Activated CD8-positive, alpha-beta T cell treated with anti-CD3 and anti-CD28 coated beads, Interleukin-2, amount 10 ng/mL, durations not matched to agents 7 days and 5 days (primary cell): ENCODE measurements at places on chromosomes 3 and 15.

GRCh38 chr15:58459045-58459444 lies 27.3 kb downstream of the LIPC start:
- H3K4me1 ChIP-seq: peaks cover 88% of the 10 kb centered on the region
- no peaks in the 10 kb centered on the region for H3K27me3 ChIP-seq
- H3K36me3 ChIP-seq: peaks cover 10% of the 10 kb centered on the region
- no peak overlapping the region for H3K4me3 ChIP-seq
- peak overlapping the region; percentile 62 for H3K27ac ChIP-seq

DNA sequence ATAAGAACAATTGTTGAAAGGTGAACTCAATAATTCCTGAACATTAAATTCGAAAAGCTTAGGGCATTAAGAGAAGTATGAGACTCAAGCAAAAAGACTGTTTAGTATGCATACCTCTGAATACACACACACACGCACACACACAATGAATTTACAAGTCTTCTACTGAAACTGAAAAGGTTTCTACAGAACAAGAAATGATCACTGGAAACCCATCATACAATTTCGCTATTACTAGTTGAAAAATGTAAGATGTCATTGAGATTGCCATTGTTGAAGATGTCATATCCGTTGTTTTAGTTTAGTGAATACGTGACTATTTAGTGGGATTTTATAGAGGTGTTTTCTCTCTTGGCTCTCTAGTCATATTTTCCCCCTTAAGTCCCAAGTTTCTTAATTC lies 106.8 kb downstream of the FOXB1 start:
- H3K36me3 ChIP-seq: no peaks in the 10 kb centered on the region
- no peaks in the 10 kb centered on the region for H3K4me1 ChIP-seq
- H3K27me3 ChIP-seq: peaks cover 17% of the 10 kb centered on the region

- no peaks in the 10 kb centered on the region for H3K36me3 ChIP-seq
- peaks cover 33% of the 10 kb centered on the region for H3K27me3 ChIP-seq
- peaks cover 17% of the 10 kb centered on the region for H3K4me1 ChIP-seq
- no peak overlapping the region for H3K4me3 ChIP-seq
- no peak overlapping the region for H3K27ac ChIP-seq
These were observed 19.5 kb upstream of the EID1 start for GRCh38 chr15:48858401-48858800.

GRCh38 chr3:58355179-58355578 lies 22.5 kb downstream of the PXK start:
- H3K27ac ChIP-seq: no peak overlapping the region
- H3K4me3 ChIP-seq: no peak overlapping the region
- no peak for DNase-seq
- H3K36me3 ChIP-seq: peaks cover 19% of the 10 kb centered on the region
- H3K27me3 ChIP-seq: no peaks in the 10 kb centered on the region
- peaks cover 76% of the 10 kb centered on the region for H3K4me1 ChIP-seq

DNA sequence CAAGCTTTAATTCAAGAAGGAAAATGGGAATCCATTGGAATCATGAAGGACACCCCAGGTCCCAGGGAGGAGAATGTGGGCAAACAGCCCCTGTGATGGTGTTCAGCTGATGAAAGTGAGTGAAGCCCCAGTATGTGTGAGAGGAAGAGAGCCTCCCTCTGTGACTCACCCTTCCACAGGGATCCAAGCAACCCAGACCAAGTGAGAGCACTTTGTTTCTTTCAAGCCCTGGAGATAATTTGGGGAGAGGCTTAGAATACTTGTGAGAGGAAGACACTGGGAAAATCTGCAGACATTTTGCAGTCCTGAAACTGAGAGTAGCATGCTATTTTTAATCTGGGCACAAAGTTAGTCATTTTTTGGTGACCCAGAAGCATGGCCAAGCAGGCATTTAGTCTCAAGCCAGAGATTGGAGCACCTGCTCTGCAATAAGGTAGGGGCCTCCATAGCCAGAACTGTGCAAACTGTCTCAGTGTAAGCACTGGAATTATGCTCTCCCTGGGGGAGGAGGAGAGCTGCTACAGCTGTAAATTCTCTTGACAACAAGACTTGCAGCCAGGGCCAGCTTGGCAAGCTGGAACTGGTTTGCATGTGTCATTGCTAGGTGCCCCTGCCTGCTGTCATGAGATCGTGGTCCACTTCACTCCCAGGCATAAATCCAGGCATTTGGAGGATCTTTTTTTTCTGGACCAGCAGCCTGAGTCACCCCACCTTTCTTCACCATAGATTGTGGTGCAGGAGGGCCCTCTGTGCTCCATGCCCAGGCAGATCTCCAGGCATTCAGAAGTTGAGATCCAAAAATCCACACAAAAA lies 537.8 kb upstream of the DPPA4 start:
- H3K4me1 ChIP-seq: no peaks in the 10 kb centered on the region
- no peak overlapping the region for H3K4me3 ChIP-seq
- H3K27ac ChIP-seq: no peak overlapping the region
- no peaks in the 10 kb centered on the region for H3K36me3 ChIP-seq
- DNase-seq: no peak
- H3K27me3 ChIP-seq: no peaks in the 10 kb centered on the region

DNA sequence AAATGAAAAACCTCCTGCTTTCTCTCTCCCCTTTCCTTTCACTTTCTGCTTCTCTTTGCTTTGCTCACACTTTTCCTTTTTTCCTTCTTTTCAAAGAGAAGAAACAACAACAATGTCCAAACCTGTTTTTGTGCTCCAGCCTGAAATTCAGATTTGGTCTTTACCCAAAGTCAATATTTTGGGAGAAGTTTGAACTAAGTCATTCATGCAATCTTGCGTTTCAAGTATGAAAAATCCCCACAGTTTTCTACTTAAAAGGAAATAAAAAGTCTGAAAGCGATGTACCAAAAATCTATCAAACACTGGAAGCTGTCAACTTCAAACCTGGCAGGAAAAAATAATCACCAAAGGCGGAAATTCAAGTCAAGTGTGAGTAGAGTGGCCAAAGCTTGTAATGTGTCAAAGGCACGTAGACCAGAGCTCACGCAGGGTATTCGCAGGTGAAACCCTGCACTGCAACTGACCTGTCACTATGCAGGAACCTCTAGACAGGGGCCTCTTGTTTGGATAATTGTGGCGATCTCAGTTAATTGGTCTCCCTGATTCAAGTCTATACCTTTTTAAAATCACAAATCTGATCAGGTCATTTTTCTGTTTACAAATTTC lies 118.8 kb upstream of the GALNT15 start:
- no peaks in the 10 kb centered on the region for H3K27me3 ChIP-seq
- H3K4me1 ChIP-seq: no peaks in the 10 kb centered on the region
- H3K4me3 ChIP-seq: no peak overlapping the region
- DNase-seq: no peak

GRCh38 chr3:101814835-101815234 lies 34.5 kb upstream of the NFKBIZ start:
- H3K36me3 ChIP-seq: peaks cover 37% of the 10 kb centered on the region
- H3K4me1 ChIP-seq: peaks cover 37% of the 10 kb centered on the region
- DNase-seq: no peak
- H3K4me3 ChIP-seq: no peak overlapping the region

GRCh38 chr3:145015253-145015652 lies 1043.6 kb downstream of the DIPK2A start:
- H3K27me3 ChIP-seq: no peaks in the 10 kb centered on the region
- no peak for DNase-seq
- H3K36me3 ChIP-seq: no peaks in the 10 kb centered on the region
- no peak overlapping the region for H3K27ac ChIP-seq
- H3K4me3 ChIP-seq: no peak overlapping the region

GRCh38 chr3:152257563-152258035 lies 11.1 kb upstream of the MBNL1 start:
- H3K4me3 ChIP-seq: peak overlapping the region; percentile 64
- H3K27me3 ChIP-seq: no peaks in the 10 kb centered on the region
- peaks cover 52% of the 10 kb centered on the region for H3K36me3 ChIP-seq
- H3K27ac ChIP-seq: peak overlapping the region; percentile 90

GRCh38 chr3:134768837-134769236 lies 26.2 kb upstream of the EPHB1 start:
- H3K27ac ChIP-seq: no peak overlapping the region
- H3K4me3 ChIP-seq: no peak overlapping the region
- H3K4me1 ChIP-seq: no peaks in the 10 kb centered on the region
- H3K27me3 ChIP-seq: peaks cover 6% of the 10 kb centered on the region
- no peak for DNase-seq

DNA sequence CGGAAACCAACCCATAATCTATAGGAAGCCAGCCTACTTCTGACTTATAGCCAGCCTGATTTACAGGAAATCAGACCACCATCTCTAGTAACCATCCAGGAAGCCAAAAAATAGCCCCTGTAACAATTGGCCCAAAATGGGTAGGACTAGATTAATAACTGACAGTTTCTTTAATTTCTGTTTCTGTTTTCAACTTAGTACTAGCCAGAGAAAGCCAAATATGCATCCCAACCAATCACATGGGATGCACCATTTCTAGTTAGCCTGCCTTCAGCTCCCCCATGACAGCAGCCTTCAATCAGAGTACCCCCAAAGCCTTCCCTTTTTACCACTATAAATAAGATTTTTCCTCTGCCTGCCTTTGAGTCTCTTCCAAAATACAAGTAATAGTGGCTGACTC lies 239.1 kb upstream of the GADL1 start:
- H3K36me3 ChIP-seq: no peaks in the 10 kb centered on the region
- peak overlapping the region; percentile 44 for H3K27ac ChIP-seq
- no peaks in the 10 kb centered on the region for H3K27me3 ChIP-seq

DNA sequence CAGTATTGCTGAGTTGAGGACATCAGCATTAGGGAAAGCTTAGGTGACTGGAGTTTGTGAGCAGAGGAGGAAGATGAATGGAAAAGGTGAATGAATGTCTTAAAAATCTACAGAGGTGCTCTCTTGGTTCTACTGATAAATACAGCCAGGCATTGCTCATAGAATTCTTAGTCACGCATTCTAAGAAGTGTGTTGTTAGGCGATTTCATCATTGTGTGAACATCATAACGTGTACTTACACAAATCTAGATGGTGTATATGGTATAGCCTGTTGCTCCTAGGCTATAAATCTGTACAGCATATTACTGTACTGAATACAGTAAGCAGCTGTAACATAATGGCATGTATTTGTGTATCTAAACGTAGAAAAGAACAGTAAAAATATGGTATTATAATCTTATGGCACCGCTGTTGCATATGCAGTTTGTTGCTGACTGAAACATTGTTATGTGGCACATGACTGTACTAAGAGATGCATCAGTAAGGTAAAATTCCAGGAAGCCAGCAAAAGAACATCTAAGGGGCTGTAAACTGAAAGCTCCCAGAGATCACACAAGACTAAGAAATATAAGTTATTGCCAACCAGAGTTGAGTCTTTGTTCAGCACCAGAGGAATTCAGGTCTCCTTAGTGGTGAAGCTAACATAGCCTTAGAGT lies 42.9 kb upstream of the ASB14 start:
- DNase-seq: no peak
- H3K27me3 ChIP-seq: peaks cover 17% of the 10 kb centered on the region
- no peaks in the 10 kb centered on the region for H3K36me3 ChIP-seq
- H3K4me3 ChIP-seq: no peak overlapping the region

DNA sequence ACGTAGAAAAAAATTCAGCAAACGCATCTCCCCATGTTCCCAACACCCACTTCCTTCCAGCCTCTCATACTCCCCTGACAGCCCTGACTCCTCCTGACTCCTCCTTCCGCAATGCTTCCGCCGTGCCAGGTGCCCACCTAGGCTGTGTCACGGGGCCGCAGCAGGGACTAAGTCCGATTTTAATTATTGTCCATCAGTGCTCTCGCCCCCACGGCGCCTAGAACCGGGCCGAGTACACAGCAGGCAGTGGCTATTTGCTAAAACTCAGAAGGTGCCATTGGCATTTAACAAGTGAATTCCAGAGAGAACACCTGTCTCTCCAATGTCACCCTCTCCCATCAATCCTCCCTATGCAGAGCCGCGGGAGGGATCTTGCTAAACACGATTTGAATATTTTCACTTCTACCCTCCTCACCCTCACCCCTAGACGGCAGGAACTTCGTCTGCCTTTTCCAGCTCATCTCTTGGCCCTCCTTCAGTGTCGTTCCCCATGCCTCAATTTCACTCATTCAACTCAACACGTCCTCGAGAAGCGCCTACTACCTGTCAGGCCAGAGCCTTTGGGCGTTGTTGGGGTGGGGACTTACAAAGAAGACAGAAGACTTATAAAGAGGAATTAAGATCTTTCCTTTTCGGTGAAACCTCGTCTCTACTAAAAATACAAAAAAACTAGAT lies 11.5 kb upstream of the SHF start:
- H3K27me3 ChIP-seq: peaks cover 3% of the 10 kb centered on the region
- peaks cover 14% of the 10 kb centered on the region for H3K4me1 ChIP-seq
- no peak overlapping the region for H3K4me3 ChIP-seq
- H3K27ac ChIP-seq: no peak overlapping the region

DNA sequence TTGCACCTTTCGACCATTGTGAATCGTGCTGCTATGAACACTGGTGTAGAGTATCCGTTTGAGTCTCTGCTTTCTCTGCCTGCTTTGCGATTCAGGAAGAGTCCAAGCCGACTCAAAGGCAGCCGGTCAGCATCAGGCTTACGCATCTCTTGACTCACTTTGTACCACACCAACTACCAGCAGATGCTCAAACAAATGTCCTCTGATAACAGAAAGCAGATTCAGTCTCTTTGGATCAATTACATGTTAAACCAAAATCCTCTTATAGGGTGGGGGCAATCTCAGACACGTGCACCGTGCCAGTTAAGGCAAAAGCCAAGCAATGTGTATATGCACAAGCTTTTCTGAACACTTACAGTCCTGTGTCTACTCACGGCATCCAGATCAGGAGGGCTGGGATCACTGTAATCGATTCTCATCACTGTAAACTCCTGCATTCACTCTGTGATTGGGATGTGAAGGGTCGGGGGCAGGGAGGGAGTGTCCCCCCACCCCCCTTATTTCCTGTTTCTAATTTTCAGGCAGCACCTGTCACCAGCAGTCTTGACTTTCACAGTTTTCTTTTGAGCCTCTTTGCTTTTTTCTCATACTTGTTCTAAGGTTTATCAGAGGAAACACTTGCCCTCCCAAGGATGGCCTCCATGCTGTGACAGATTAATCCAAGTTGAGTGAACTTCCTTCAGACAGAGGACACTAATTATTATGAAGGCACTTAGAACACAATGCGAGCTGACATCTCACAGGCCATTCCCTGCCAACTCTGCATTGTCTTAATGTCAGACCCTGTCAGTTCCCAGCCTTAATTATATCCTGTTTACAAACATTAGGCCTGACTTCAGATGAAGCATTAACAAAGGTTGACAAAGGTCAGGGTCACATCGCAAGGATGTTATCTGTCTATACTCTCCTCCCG lies 153.5 kb downstream of the MECOM start:
- H3K4me3 ChIP-seq: no peak overlapping the region
- DNase-seq: no peak
- H3K4me1 ChIP-seq: peaks cover 11% of the 10 kb centered on the region
